IPS-NIHi11 (cell line): ENCODE measurements at places on chromosomes 2 and 18.
A peak's percentile ranks its signal among the peaks of the same experiment; 100 is the strongest.

DNA sequence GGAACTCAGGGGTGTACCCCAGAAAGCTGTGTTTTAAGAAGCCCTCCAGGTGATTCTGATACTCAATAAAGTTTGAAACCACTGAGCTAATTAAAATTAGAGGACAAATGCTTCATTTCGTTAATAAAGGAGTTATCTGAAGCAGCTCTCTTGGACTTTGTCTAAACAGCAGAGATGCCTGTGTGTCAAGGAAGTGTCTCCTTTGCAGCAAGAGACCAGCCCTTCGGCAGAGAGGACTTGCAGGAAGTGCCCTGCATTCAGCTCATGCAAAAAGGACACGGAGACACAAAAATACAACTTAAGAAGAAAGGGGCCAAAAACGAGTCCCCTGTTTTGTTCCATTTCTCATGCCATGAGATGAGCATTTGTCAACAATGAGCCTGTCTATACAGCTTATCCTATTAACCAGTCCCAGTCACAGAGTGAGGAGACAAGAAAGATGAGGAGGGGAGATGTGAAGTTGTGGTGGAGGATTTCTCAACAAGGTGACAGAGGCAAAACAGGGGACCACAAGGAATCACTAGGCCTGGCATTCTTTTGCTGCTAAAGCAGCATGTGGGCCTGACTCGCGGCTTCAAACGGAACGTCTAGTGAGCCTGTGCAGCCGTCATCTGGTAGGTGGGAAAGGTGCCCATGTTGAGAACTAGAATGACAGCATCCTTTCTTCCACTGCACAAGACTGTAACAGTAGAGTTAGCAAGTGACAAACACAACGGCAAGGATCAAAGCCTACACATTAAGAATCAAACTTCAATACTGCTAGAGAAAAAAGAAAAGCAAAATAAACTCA is 152.3 kb downstream of the ANTXR1 start:
- DNase-seq, result no peak

DNA sequence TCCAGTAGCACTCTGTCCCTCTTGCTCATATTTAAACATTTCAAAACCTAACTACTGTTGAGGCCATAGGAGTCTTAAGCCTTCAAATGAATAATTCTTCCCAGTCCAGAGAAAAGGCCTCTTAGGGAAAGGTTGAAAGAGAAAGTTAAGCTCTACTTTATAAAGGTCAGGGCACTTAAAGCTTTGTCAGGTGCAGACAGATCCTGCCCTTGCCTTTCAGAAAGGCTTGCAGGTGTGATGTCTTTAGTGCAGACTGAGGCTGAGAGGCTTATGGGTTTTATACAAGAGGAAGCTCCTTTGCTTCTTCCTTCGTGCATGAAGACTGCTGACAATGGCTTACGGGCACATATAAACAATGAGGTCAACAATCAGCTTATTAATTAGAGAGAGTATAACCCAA is 105.0 kb upstream of the LINC00305 start:
- no peak for DNase-seq

- no peak for DNase-seq
These were observed 1339.0 kb downstream of the LRP1B start for GRCh38 chr2:140791802-140792201.

GRCh38 chr2:136246086-136246669 is 128.2 kb upstream of the CXCR4 start:
- DNase-seq, result peak; percentile 60

- no peak for DNase-seq
These were observed 9.9 kb upstream of the IL1A start for GRCh38 chr2:112794131-112794733.

DNA sequence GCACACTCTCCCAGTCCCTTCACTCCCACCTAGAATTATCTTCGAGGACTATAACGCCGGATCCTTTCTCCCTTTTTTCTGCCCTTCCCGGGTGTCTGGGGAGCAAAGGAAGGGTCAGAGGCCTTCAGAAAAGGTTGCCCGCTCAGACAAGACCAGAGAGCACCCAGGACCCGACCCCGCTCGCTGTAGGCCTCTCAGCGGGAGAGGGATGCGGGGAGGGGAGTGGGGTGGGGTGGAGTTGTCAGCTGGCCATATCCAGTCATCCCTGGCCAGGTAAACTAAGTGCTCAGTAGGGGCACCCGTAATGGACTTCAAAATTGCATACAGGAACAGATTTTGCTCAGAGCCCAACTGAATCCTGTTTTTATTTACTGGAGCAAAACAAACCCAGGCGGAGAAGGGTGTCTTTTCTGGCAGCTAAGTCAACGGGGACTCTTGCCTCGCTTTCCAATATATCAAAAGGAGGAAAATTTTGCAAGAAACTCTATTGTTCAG is 65.0 kb downstream of the NOL4 start:
- DNase-seq, result no peak

DNA sequence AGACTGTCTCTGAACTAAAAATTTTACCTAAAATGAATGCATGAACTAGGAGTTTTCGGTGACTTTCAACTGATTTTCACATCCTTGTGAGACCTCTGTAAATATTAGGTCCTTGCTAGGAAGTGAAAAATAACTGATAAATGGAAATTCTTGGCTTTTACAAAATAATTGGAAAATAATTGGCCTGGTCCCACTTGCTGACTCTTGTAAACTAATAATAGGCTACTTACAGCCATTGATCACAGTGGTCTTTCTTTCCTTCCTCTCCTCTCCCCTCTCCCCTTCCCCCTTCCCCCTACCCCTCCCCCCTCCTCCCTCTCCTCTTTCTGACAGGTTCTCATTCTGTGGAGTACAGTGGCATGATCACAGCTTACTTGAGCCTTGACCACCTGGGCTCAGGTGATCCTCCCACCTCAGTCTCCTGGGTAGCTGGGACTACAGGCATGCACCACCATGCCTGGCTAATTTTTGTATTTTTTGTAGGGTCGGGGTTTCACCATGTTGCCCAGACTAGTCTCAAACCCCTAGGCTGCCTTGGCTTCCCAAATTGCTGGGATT is 38.3 kb downstream of the UGP2 start:
- no peak for DNase-seq

DNA sequence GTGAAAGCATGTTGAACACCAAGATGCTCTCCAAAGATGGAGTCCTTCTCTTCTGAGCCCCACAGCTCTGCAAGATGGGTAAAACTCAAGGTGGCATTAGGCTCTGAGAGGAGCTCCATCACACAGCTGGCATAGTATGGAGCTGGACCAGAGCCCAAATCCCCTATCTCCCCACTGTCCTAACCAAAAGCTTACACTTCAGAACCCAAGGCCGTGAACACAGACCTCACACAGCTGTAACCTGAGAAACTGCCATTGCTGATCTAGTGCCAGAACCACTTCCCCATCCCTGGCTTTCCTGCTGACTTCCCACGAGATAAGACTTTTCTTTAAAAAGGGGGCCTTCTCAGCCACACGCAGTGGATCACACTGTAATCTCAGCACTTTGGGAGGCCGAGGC is 25.0 kb downstream of the TTC32 start:
- DNase-seq, result no peak

GRCh38 chr18:23689031-23689615 is at the start of gene LAMA3:
LAMA3 (plus strand) TSS chr18:23689453; CDS start chr18:23689684, 231 bp downstream.
- peak; percentile 73 for DNase-seq

GRCh38 chr2:54330926-54331835 is 75.2 kb upstream of the TSPYL6 start:
- DNase-seq, result peak; percentile 15

DNA sequence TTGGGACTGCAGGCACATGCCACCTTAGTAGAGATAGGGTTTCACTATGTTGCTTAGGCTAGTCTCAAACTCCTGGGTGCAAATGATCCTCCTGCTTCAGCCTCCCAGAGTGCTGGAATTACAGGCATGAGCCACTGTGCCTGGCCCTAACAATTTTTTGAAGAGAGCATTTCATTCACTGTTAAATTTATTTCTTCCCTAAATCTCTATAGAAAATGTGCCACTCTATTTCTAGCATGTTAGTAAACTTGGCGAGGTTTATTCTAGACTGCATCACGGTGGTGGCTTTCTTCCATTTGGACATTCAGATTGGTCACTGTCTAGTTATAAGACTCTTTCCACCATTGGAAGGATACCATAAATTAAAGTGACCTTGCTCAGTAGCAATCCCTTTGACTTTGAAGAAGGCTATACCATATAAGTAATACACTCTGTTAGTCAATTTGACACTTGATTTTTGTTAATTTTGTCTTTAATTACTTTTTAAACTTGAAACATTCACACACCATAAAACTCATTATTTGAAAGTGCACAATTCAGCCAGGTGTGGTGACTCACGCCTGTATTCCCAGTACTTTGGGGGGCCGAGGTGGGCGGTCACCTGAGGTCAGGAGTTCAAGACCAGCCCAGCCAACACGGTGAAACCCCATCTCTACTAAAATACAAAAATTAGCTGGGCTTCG is 16.2 kb downstream of the DDX1 start:
- DNase-seq, result no peak

DNA sequence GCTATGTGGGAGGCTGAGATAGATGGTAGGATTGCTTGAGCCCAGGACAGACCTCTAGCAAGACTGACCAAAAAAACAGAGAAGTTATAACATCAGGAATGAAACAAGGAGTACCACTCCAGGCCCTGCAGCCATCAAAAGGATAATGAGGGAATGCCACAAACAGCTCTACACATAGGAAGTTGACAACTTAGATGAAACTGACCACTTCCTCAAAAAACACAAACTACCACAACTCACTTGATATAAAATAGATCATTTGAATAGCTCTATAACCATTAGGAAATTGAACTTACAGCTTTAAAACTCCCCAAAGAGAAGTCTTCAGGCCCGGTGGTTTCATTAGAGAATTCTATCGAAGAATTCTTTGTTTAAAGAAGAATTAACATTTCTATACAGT is 12.9 kb upstream of the ESPNL start:
- no peak for DNase-seq

- no peak for DNase-seq
These were observed 38.0 kb downstream of the SIGLEC15 start for GRCh38 chr18:45863469-45863868.

DNA sequence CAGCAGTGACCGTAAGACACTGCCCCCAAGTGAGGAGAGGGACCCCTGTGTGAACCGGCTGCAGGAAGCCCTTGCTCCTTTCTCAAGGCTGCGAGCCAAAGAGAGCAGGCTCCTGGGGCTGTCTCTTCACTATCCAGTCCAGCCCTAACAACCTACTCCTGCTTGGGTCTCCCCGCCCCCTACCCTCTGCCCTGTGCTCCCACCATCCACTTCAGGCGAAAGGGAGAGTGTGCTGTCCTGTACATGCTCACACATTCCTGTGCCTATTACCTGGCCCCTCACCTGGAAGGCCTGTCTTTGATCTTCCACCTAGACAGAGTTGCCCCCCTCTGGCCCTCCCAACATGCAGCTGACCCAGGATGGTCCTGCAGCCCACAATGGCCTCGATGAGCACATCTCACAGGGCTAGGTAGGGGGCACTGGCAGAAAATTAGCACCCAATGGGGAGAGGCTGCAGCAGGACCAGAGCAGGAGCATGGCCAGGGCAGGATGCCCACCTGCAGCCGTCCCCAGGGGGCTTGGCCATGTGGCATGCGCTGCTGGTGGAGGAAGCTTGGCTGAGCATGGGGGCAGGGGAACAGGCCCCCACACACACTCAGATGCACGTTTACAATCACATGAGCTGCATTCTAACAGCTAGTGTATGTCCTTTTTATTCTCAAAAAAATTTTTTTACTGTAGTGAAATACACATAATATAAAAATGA is 93.5 kb downstream of the POLR1A start:
- no peak for DNase-seq

GRCh38 chr2:154343282-154343681 is 355.2 kb upstream of the KCNJ3 start:
- no peak for DNase-seq

GRCh38 chr2:165697748-165698443 is 96.2 kb downstream of the GALNT3 start:
- no peak for DNase-seq

DNA sequence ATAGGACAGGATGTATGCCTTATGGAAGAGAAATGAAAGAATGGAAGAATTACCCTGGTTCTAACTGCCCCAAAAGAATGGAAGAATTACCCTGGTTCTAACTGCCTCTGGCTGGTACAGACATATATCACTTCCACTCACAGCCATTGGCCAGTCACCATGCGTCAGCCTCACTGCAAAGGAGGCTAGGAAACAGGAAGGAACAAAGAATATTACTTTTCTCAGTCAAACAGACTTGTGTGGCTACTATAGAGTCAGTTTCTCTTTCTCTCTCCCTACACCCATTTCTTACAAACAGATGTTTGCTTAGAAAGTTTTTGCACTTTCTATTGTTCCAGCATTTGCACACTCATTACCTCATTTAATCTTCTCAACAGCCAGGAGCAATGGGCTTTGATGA is 1111.1 kb upstream of the KLHL29 start:
- no peak for DNase-seq

GRCh38 chr2:69589973-69590652 is 53.4 kb downstream of the AAK1 start:
- DNase-seq, result no peak

DNA sequence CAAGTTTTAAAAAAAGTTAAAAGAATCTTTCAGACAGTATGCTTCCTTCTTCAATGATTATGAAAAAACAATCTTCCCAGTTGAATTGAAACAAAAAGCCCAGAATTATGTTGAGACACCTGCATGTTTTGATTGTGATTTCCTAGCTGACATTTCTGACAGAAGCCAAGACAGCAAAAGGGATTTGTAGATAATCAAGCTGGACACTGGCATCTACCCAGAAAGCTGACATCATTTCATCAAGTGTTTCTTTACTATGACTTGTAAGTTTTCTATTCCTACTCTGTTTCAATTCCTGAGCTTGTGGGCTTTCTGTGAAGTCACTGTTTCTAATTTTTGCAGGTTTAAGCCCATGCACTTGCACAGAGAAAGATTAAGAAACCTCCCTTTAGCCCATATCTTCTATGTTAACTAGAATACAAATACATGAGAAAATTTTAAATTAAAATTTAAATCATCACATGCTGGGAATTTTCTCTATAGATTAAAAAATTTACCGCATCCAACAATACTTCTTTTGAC is 82.9 kb upstream of the CCDC85A start:
- DNase-seq, result no peak

DNA sequence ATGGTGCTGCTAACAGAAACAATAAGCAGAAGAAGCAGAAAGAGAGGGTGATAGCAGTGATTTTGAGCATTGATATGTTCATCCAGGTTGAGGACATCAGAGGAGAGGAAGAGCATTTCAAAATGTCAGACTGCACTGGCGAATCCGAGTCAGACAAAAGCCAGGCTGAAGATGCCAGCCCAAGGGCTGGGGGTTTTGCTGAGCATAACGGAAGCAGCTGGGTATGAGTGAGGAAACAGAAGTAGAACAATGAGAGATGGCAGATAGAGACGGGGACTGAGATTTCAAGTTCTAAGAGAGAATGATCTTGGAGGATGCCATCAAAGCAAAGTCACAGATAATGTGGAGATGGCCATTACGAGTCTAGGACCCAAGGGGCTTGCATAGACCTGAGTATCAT is 151.2 kb downstream of the RNF144A start:
- DNase-seq, result no peak

- DNase-seq, result peak; percentile 79
These were observed 776 bp downstream of the EMILIN2 start for GRCh38 chr18:2847317-2848246.

- no peak for DNase-seq
These were observed 89.8 kb downstream of the HS6ST1 start for GRCh38 chr2:128228894-128229293.

GRCh38 chr2:203992509-203992908 is 55.9 kb downstream of the ICOS start:
- DNase-seq, result no peak

GRCh38 chr2:128420776-128421175 is 102.1 kb upstream of the HS6ST1 start:
- DNase-seq, result no peak

- DNase-seq, result peak; percentile 76
These were observed 7.6 kb downstream of the ADRA2B start for GRCh38 chr2:96108541-96109360.
